ENCODE measurements at places on chromosomes 7 and 10. TPM values are rescaled to one million over a fixed set of nuclear protein-coding genes. Genes with fewer than 3 reads are reported as not detected.

The HMX2 gene
- total RNA-seq: not detected

The TWIST1 gene
- 14.2 TPM for total RNA-seq

DNA sequence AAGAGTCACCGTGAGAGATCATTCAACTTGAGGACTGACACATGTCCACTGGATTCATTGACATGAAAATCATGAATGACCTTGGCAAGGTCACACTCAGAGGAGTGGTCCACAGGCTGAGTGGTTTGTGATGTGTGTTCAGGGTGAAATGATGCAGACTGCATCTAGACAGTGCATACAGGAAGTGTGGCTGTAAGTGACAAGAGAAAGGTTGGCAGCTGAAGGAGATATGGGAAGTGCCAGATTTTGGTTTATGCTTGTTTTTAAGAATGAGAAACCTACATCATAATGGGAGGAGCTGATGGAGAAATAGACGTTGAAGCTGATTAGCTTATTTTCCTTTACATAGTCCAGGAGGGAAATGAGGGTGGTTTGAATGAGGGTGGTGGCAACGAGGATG, 64.8 kb upstream of the VIPR2 start:
- no peak for DNase-seq

- no peak for DNase-seq
Observed at GRCh38 chr10:80171248-80171660, 34.1 kb downstream of the ANXA11 start.

The LRRC18 gene
- not detected for total RNA-seq

The PLEKHS1 gene
- total RNA-seq: 0.14 TPM

The ATRNL1 gene
- 24.6 TPM for total RNA-seq

DNA sequence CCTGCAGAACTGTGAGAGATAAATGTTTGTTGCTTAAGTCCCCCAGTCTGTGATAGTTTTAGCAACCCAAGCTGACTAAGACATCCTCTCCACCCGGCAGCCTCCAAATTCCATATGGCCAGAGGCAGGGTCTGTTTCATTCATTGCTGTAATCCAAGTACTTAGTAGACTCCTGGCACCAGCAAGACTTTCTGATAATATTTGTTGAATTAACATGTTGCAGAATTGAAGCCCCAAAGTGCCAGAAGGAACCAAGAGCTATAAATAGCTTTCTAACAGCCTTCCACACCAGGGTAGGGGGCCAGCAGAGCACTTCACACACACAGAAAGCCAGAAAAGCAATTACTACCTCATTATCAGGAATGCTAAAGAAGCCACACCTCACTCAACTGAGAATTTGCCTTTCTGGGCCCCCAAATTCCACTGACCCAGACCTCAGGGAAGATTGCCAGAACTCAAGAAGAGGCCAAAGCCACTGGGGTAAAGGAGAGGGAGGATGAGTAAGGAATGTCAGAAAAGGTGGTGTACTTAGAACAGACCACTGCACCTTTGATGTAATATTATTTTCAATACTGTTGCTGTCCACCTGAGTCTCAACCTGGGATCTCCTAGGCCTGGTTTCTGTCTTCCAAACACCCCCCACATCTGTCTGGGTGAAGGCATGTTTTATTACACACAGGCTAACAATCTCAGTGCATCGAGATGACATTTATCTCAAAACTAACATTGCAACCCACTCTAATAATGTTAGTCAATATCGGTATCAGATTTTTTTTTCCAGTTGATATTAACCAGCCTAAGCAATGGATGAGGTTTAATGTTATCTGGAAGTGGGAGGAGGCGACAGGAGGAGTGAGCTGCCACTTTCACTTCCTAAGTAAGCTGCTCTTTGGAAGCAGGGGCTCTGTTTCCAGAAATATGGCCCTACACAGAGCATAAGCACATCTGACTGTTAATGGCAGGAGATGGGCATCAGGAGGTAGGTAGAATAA, 5.5 kb downstream of the NOD1 start:
- no peak for DNase-seq

GRCh38 chr10:101122270-101123084, 8.6 kb upstream of the TLX1 start:
- DNase-seq: no peak

DNA sequence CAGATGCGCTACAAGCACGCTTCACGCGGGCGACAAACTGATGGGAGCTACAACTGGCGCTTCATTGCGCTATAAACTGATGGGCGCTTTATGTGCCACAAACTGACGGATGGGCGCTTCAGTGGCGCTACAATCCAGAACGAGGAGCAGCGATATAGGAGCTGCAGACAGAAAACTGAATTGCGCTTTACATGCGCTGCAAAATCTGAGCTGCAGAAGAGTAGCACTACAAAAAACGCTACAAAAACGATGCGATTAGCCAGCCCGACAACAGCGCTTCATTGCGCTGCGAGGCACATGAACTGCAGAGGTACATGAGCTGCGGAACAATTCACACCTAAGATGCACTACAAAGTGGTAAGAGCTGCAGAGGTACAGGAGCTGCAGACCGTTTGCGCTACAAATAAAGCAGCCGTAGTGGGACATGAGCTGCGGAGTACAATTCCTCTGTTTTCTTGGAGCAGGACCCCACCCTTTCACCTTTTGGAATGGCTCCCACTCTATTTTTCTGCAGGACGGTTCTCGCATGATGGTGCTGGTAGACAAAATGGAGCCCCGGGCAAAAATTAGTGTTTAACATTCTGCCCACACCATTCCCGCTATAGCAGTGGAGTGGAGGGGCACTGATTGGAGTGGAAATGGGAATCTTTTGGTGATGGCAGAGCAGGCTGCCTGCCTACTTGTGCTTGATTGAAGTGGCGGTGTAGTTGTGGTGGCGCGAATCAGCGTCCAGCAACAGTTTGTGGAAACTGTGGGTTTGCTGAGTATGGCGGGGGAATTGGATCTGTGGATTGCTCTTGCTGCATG, 1.2 kb upstream of the SGCE start:
- no peak for DNase-seq

- DNase-seq: no peak
Observed at GRCh38 chr7:28409716-28410627, 2.3 kb upstream of the CREB5 start.

GRCh38 chr10:3472287-3473051, 299.9 kb upstream of the PITRM1 start:
- no peak for DNase-seq

DNA sequence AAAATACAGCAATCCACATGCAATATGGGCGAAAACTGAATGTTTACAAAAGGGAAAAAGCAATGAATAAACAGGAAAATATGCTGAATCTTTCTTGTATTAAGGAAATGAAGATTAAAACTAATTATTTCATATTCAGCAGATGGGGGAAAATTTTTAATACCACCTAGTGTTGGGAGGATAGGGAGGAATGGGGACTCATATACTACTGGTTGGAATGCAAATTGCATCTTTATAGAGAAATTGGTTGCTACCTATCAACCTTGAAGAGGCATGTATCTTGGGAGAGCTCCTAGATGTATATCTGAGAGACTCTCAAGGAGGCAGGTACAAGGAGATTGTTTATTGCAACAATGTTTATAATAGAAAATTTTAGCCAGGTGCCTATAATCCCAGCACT, 101.4 kb downstream of the CREM start:
- DNase-seq: no peak

DNA sequence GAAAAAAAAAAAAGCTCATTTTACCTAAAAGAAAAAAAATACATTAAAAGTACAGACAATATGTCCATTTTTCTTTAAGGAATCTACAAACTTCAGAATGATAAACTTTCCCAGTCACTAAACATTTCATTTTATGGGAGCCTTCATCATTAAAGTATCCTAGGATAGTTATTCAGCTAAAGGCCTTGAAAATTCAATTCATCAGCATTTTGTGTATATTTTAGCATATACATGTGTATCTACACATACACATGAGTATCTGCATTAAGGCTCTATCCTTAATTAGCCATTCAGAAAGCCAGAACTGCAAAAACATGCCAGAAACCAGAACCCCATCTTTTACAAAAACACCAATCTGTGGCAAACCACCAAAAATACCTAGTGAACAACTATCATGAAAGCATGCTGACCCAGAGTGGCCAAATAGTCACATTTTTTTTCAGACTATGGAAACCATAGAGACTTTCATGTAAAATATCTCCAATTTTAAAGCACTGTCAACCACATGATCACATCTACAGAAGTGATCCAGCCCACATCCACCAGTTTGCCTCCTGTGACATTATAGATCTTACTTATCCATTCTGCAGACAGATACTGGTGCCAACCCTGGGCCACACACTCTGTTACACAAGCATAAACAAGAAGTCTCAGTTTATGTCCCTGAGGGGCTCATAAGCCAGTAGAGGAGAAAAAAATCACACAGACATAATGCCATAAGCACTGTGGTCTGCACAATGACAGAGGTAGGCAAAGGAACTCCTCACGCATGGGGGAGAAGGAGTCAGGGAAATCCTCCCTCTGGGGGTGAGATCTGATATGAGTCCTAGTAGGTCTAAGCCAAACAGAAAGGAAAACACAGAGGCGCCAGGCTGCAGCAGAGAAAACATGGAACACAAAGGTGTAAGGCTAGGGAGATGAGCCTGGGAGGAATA, 79.2 kb downstream of the SRPK2 start:
- DNase-seq: no peak

The ST8SIA6 gene
- total RNA-seq: 8.9 TPM

DNA sequence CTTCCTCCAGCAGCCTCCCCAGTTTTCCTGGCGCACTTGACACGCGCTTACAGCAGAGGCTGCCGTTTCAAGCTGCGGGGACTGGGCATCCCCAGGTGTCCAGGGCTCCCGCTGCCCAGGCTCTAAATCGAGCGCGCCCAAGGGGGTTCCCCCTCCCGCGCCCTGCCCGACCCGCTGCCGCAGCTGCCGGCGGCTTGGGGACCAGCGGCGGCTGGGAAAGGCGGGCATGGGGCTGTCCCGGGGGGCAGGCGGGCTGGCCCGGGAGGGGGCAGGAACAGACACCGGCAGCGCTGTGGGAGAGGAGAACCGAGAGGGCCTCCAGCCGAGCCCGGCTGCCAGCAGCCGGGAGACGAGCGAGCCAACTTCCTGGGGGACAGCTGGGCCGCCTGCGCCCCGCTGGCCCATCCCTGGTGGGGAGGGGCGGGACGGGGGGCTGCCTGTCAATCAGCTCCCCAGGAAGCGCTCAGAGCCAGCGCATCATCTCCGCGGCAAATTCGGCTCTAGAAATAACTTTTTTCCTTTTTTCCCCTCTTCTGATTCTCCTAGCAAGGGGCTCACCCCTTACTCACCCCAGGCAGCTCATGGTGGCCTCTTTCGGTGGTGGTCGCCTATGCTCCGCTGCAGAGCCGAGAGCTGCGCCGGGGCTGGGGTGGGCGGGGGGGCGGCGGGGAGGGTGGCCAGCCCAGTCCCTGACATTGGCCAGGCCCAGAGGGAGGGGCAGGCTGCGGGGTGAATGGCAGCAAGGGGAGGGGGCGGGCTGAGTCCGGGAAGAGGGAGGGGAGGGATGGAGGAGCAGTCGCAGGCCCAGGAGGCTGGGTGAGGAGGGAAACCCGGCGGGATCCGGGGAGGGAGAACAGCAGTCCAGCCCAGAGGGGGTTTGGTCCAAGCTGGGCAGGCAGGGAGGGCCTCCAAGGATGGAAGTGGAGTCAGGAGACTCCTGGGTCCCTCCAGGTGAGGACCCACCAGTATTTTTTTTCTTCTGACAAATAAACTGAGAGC, 14.7 kb downstream of the GRID2IP start:
- DNase-seq: no peak
